Esophagus muscularis mucosa (tissue), 4 donors: ENCODE measurements at places on chromosomes 3 and 15.

DNA sequence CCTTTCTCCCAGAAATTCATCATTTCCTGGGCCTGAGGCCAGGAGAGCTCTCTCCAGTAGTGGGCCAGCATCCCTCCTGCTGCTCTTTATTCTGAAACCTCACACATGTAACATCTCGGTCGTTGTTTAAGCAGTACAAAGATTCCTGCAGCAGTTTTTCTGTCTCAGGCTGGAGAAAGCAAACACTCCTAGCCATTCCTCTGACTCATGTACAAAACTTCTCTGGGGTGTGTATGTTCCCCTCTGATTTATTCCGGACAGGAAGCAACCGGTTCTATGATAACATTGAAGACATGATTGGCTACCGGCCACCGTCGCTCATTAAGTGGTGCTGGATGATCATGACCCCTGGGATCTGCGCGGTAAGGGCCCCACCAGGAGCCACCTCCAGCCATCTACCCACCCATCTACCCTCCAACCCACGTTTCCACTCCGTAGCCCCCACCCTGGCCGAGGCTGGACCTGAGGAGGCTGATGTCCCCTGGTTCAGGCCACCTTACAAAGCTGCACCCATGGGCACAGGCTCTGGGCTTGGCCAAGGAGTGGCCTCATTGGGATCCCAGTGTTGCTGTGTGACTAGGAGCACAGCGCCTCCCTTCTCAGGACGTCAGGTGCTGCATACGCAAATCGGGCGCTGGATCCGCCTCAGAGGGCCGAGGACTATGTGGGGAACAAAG, 58.6 kb upstream of the SLC6A1 start:
- DNase-seq: no peak

DNA sequence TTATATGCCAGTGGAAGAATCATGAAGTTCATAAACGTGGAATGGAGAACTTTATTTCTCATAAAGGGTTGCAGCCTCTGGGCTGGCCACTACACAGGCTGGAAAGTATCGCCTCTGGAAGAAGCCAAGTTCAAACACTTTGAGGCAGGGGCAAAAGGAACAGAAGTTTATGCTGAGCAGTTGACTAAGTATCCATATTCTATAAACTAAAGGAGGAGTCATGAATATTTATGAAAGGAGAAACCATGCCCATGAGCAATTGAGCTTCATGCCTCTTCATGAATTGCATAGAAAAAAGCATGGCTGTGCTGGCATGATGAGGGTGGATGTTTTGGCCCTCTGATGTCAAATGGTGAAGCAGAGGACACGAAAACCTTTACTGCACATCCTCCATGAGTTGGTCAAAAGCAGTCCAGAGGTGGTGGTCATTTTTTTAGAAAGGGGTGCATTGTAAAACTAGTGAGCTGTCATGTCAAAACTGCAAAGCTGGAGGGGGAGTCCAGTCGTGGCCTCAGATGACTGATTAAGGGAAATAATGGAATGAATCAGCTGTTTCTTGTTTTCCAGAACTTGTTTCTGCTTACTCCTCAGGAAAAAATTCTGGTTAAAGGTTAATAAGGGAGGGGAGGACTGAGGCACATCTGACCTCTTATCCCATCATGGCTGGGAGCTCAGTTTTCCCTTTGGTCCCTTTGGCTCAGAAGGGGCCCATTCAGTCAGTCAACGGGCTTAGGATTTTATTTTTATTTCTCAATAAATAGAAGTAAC, 276.7 kb downstream of the CHL1 start:
- DNase-seq: no peak

- DNase-seq: no peak
Observed at GRCh38 chr3:104779324-104779723, 587.4 kb upstream of the ALCAM start.

DNA sequence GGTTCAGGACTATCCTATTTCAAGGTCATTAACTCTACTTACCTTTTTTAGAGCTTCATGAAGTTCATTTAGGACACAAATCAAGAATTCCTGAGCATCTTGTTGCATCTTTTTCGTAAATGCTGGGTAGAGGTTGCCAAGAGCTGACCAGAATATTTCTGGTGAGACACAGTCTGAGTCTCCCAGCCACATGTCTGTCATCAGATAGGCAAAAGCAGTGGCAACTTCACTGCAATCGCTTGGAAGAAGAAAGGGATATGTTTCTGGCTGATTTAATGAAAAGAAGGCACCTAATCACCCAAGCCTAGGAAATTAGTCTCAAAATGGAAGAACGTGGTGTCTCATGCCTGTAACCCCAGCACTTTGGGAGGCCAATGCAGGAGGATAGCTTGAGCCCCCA, 2.9 kb downstream of the USP50 start:
- DNase-seq: peak; percentile 64

DNA sequence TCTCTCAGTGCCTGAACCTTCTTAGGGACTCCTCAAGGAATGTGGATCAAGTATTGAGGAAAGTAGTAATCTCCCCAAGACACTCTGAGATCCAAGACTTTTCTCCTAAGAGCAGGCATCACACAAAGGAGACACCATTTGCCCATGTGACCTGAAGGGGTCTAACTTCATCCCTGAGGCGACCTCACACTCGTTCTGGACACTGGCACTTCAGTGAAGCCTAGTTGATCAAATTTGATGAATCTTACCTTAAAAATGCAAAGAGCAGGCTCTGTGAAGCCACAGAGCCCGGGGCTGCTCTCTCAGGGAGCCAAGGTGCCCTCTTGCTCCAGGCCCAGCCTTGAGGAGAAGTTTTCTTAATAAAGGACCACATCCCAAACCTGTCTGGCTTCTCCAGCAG, 64.3 kb downstream of the SCN11A start:
- peak; percentile 74 for DNase-seq

DNA sequence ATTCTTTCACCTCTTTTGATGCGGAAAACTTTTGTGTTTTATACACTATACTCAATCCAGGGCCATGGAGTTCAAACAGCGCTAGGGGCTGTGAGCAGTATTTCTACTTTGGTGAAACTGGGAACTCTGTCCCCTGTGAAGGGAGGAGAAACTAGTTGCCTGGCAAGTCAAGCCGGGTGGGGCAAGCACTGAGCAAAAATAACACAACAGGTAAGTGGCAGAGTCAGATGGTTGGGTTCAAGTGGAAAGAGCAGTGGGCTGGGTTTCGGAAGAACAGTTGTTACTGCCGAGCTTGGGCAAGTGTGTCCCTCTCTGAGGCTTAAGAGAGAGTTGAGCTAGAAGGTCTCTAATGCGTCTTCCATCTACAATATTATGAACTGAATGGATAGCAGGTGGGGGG, 59.7 kb upstream of the ROPN1 start:
- DNase-seq: no peak

DNA sequence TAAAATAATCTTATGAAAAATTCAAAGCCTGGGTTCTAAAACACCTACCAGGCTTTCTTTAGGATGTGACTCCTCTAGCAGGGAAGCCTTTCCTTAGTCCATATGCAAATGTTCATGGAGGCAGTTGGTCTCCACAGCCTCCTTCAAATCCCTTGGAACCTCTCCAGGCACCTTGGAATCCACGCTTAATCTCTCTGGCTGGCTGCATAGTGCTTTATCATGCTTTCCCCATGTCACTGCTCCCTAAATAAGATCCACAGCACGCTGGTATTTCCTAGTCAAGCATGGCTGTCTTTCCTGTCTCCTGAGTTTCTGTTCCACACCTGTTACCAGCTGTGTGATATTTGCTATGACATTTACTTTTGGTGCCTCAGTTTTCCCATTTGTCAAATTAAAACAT, 71.3 kb downstream of the CLSTN2 start:
- peak; percentile 82 for DNase-seq

GRCh38 chr3:169118666-169119370, 544.7 kb downstream of the MECOM start:
- DNase-seq: no peak

DNA sequence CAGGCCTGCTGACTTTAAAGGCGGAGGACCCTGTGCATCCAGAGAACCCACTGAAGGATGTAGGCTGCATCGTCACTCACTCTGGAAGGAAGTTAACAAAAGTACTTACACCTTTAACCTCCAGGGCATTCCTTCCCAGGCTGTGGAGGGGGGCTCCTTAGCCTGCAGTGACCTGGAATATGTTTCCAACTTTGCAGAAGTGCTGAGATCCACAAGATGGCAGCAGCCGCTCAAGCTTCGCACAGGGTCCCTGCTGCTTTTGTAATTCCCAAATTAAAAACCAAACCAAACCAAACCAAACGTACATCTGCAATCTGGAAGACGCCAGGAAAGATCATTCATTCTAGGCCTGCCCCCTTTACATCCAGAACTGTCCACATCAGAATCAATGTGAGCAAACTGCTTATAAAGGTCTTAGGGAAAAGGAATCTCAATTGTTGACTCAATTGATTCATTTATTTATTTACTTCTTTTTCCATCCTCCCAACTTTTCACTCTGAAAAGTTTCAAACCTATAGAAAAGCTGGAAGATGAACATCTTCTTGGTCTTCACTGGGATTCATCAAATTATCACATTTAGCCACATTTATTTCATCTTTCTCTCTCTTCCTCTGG, 70.5 kb upstream of the KLHL25 start:
- no peak for DNase-seq

DNA sequence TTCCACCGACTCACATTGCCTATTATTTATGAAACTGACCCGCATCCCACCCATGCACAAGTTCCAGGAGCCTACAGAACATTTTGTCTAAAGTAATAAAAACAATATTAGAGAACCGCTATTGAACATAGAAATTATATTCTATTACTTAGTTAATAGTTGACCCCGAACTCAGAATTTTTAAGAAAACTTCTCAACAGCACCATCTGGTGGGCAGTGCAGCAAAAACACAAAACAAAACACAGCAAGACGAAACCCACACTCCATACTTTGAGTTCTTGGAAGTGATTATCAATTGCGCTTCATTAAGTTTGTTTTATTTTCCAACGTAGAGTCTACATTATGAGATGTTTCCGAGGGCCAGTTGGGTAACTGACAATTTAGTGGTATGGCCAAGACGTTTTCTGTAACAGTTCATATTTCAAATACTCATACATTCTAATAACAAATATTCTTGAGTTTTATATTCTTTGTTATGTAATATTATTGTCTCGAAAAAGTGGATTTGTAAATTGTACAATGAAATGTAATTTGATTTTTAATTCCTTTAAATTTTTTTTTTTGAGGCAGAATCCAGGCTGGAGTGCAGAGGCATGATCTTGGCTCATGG, 24.0 kb upstream of the C3orf70 start:
- DNase-seq: no peak

GRCh38 chr15:66578286-66578875, 12.6 kb upstream of the LCTL start:
- DNase-seq: no peak

GRCh38 chr15:50261981-50262380, 3.5 kb downstream of the HDC start:
- peak; percentile 47 for DNase-seq

- peak; percentile 90 for DNase-seq
Observed at GRCh38 chr3:150216866-150217600, 191.1 kb upstream of the TSC22D2 start.

GRCh38 chr15:40879609-40880008, 5.6 kb upstream of the RHOV start:
- DNase-seq: no peak

DNA sequence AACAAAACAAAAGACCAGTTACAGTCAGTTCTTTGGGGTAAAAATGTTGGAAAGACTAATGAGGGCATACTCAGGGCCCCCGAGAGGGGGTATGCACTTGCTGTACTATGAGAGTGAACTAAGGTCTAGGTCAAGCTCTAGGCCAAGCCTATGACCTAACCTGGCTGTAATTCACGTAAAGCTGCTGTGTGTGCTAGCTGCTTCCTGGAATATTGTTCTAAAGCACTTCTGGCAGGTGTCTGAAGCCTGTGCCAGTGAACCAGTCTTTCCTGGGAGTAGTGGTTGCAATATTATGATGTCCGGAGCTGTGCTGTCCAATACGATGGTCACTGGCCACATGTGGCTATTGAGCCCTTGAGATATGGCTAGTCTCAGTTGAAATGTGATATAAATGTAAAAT, 13.1 kb upstream of the CX3CR1 start:
- no peak for DNase-seq

DNA sequence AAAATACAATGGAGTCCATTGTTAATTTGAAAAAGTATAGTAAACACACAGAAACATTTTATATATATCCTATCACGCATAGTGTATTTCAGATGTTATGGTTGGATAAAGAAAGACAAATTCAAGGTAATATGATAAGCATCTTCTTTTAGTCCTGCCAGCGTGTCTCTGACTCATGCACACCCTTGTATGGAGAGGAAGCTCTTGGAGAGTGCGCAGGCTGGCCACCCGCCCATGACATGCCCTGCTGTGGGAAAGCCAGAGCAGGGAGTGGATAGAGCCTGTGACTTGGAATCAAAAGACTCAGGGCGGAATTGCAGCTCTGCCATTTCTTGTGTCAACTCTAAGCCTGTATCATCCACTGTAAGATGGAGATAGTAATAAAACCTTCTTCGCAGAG, 23.0 kb upstream of the COPG1 start:
- DNase-seq: no peak

- DNase-seq: no peak
Observed at GRCh38 chr3:48276911-48277641, 36.2 kb downstream of the ZNF589 start.

- DNase-seq: no peak
Observed at GRCh38 chr15:72065801-72066200, 52.1 kb downstream of the MYO9A start.

- DNase-seq: no peak
Observed at GRCh38 chr3:110576960-110577359, 494.7 kb upstream of the NECTIN3 start.

DNA sequence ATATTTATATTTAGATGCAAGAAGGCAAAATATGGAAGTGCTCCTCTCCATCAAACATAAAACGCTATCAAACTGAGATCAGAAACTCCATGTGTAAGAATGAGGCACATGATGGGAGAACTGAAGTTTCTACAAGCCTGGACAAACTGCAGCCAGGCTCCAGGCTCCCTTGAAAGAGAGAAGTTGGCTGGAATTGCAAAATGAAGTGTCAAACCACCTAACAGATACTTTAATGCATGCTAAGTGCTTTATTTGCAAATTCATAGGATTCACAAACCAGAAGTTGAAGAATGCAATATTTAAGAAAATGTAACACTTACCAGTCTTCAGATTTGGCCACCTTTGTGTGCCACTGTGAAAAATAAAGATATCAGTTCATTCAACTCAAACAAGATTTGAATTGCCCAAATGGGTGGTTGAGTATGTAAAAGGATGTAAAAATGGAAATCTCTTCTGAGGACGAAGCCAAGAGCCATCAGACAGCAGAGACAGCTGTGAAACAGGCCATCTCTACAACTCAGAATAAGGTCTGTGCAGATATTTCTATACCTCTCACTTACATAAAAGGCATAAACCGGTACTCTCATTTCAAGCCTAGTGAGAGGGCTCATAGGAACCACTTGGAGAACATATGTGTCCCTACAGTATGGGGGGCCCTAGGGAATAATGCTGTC, 87.0 kb downstream of the DPPA2 start:
- DNase-seq: no peak
